ENCODE measurements at places on chromosomes 12 and 14.

DNA sequence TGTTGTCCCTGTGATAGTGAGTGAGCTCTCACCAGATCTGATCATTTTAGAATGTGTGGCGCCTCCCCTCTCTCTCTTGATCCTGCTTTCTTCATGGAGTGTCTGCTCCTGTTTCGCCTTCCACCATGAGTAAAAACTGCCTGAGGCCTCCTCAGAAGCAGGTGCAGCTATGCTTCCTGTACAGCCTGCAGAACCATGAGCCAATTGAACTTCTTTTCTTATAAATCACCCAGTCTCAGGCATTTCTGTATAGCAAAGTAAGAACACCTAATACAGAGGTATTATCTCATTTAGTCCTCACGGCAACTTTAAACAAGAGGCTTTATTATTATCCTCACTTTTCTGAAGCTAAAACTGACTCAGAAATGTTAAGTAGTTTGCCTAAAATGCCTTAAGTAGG lies 81.3 kb upstream of the BTG1 start:
- DNase-seq, result no peak

GRCh38 chr12:24948757-24949722 lies at the start of gene BCAT1:
TSS of gene BCAT1 (minus strand) at chr12:24949101. CDS start at chr12:24948932, 169 bp downstream.
- peak; percentile 91 for DNase-seq

- peak; percentile 63 for DNase-seq
These were observed 198.3 kb upstream of the CPNE8 start for GRCh38 chr12:39103552-39104165.

- no peak for DNase-seq
These were observed 8.4 kb upstream of the MLEC start for GRCh38 chr12:120678572-120678971.

- no peak for DNase-seq
These were observed 3.5 kb downstream of the TMEM132D start for GRCh38 chr12:129900306-129900705.

All from iris pigment epithelial cell (primary cell).